Ovary (tissue), 10 donors: ENCODE measurements at places on chromosomes 5 and 9. TPM values are rescaled to one million over a fixed set of nuclear protein-coding genes. Genes with fewer than 3 reads are reported as not detected.

DNA sequence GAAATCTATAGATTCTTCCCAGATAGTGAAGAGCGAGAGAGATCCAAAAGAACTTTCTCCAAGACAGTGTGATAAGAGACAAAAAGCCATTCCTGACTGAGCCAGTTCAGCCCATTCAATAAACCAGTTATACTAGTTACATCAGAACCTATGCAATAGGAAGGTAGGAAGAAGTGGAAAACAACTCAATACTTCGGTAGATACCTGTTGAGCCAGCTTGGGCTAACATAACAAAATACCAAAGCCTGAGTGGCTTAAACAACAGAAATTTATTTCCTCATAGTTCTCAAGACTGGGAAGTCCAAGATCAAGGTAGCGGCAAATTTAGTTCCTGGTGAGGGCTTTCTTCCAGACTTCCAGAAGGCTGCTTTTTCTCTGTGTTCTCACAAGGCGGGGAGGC, 214.5 kb upstream of the GRAMD2B start:
- no peak for DNase-seq

GRCh38 chr5:33842456-33842855, 49.3 kb downstream of the ADAMTS12 start:
- DNase-seq, result no peak

DNA sequence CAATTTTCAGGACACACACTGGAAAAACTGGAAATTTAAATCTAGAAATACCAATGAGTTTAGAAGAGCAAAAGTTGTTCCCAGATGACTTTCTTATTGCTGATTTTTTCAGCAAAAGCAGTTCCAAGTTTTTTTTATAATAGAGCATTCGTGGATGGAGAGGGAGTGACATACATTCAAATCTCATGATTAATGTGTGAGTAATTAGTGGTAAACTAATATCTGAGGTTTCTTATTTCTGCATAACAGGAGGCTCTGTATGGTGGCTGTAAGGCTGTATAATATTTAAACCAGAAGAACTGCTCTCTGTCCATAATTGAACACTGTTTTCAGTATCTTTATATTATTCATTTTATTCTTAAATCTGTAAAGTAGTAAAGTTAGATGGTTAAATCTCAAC, 25.8 kb downstream of the LYSMD3 start:
- DNase-seq, result no peak

- no peak for DNase-seq
Measured at GRCh38 chr5:135329066-135329912, 69.7 kb downstream of the MACROH2A1 start.

GRCh38 chr5:116225281-116225922, 140.6 kb downstream of the COMMD10 start:
- DNase-seq, result no peak

FCN1 gene
- total RNA-seq, result 2.3 TPM

TMC1 gene
- 1.4 TPM for total RNA-seq

ISL1 gene
- not detected for total RNA-seq

FCN2 gene
- 0.56 TPM for total RNA-seq

ADAM19 gene
- 3.0 TPM for total RNA-seq
